ENCODE measurements at places on chromosomes 11 and 22.

GRCh38 chr22:25749420-25750169 is 7.6 kb downstream of the MYO18B start:
- DNase-seq: no peak

DNA sequence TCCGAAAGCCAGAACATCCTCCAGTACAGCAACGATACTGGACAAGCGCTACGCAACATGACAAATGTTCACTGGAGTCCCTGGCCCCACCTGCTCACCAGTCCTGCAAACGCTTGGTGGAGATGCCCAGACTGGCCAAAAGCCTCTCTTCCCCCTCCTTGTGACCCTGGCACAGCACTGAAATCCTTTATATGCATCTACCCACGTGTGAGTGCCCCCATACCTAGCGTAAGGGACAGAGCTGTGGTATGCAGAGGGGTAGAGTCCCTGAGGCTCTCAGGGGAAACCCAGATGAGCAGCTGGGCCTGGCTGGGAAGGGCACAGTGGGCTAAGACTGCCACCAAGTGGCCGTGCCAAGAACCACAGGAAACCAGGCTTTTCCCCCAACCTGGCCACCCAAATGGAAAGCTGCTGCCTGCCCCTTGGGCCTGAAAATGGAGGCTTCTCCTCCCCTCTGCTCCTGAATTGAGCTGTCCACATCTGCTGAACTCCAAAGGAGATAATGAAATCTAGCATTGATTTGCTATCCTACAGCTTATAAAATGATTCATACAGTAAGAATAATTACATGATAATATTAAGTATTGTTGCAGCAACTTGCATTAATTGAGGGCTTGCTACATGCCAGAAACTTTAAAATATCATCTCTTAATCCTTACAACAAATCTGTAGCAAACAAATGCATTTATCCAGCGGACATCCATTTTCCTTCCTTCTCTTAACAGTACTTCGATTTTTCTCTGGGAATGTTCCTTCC is 24.8 kb upstream of the TTC12 start:
- DNase-seq: peak; percentile 73

GRCh38 chr11:112523031-112523430 is 262.4 kb upstream of the PLET1 start:
- DNase-seq: no peak

- DNase-seq: no peak
These were observed 3.7 kb upstream of the SSH3 start for GRCh38 chr11:67299471-67300191.

DNA sequence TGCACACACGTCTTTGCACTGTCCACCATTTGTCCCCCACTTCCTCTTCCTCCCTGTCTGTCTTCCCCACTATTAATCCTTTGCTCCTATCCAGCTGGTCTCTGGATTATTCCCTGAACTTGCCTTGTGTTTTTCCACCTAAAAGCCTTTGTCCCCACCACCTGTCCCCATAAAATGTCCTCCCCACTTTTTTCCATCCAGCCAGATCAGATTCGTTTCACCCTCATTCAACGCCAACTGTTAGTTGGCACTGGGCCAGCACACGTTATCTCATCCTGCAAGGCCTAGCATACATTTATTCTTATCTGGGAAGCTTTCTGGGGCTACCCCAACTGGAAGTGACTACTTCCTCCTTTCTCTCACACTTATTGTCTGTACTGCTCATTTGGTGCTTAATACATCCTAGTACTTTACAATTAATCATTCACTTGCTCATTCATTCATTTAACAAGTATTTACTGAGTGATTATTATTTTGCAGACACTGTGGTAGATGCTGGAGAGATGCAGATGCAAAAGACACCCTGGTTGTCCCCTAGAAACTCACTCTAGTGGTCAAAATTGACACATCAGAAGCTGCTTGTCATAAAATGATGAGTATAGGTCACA is 96.2 kb downstream of the RASSF10 start:
- no peak for DNase-seq

Measured in stimulated activated naive B cell treated with anti-CD40 and anti-IgM and Interleukin-4, amounts not matched to agents 10 μg/mL and 1 μg/mL and 100 μg/mL, for 72 hours (primary cell).